ENCODE measurements at places on chromosomes 3 and 15. TPM values are rescaled to one million over a fixed set of nuclear protein-coding genes. Genes with fewer than 3 reads are reported as not detected.
A peak's percentile ranks its signal among the peaks of the same experiment; 100 is the strongest.

DNA sequence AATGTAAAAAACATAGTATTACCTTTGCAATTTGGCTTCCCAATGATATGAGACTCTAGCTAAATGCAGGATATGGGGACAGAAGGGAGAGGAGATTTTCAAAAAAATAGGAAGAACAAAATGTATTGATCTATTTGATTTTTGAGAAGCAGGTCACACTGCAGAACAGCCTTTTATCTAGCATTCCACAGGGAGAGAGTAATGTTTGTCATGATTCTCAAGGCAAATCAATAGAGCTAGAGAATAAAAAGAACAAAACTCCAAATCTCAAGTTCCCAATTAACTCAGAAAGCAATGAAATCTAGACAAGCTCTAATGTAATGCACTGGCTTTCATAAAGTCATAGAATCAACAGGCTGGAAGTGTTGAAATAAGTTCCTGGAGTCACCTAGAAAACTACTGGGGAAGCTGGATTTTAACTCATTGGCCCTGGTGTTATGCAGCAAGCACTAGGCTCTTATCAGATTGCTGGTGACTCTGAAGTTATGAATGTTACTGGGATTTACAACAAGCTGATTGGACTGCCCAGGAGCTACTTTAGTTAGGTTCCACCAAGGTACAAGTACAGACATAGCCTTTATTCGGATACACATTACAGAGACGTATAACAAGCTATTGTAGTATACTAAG is 442.8 kb downstream of the FGF12 start:
- no peak overlapping the region for H3K4me3 ChIP-seq
- no peak overlapping the region for H3K27ac ChIP-seq
- DNase-seq = no peak
- H3K4me1 ChIP-seq = no peaks in the 10 kb centered on the region

DNA sequence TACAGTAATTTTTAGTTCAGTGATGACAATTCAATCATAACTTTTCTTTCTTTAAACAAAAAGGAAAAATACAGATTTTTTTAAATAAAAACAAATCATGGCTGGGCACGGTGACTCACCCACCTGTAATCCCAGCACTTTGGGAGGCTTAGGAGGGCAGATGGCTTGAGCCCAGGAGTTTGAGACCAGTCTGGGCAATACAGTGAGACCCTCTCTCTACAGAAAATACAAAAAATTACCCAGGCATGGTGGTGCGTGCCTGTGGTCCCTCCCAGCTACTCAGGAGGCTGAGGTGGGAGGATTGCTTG is 25.6 kb upstream of the ATG7 start:
- DNase-seq = no peak
- peaks cover 4% of the 10 kb centered on the region for H3K27me3 ChIP-seq
- H3K27ac ChIP-seq = no peak overlapping the region

GRCh38 chr3:99172736-99173657 is 271.5 kb upstream of the DCBLD2 start:
- H3K4me1 ChIP-seq = no peaks in the 10 kb centered on the region
- H3K4me3 ChIP-seq = no peak overlapping the region
- H3K27ac ChIP-seq = no peak overlapping the region
- DNase-seq = peak; percentile 49

GRCh38 chr3:124780761-124781475 is 50.7 kb downstream of the UMPS start:
- H3K27me3 ChIP-seq = peaks cover 15% of the 10 kb centered on the region
- DNase-seq = no peak
- peaks cover 9% of the 10 kb centered on the region for H3K4me1 ChIP-seq

DNA sequence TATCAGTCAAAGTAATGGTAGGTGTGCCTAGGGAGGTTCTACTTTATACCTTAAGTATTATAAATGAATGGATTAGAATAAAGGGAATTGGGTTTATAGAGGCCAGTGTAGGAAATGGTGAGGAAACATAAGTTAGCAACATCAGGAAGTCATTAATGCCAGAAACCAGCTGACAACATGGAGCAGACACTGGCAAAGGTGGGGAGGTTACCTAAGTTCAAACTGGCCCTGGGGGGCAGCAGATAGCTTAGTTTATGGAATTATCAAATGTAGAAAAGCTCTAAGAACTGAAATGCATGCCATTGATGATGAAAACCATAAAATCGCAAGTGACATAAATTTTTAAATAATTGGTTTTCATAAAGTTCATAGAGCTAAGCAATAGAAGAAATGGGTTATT is 498.6 kb downstream of the NAALADL2 start:
- no peak overlapping the region for H3K27ac ChIP-seq
- no peaks in the 10 kb centered on the region for H3K27me3 ChIP-seq
- H3K36me3 ChIP-seq = no peaks in the 10 kb centered on the region
- no peak for DNase-seq
- H3K4me3 ChIP-seq = no peak overlapping the region

- H3K4me3 ChIP-seq = no peak overlapping the region
- no peak for DNase-seq
- H3K36me3 ChIP-seq = peaks cover 3% of the 10 kb centered on the region
- H3K4me1 ChIP-seq = peaks cover 31% of the 10 kb centered on the region
These were observed 104.3 kb downstream of the CD47 start for GRCh38 chr3:107986505-107986904.

BNC1 gene
- not detected for total RNA-seq

- H3K36me3 ChIP-seq = no peaks in the 10 kb centered on the region
- no peak overlapping the region for H3K27ac ChIP-seq
- H3K4me3 ChIP-seq = no peak overlapping the region
- no peak for DNase-seq
These were observed 49.0 kb downstream of the KBTBD12 start for GRCh38 chr3:127964053-127964452.

GRCh38 chr15:82640672-82641071 is 6.5 kb downstream of the CPEB1 start:
- H3K4me3 ChIP-seq = no peak overlapping the region
- no peaks in the 10 kb centered on the region for H3K36me3 ChIP-seq
- no peak overlapping the region for H3K27ac ChIP-seq
- H3K4me1 ChIP-seq = no peaks in the 10 kb centered on the region

DNA sequence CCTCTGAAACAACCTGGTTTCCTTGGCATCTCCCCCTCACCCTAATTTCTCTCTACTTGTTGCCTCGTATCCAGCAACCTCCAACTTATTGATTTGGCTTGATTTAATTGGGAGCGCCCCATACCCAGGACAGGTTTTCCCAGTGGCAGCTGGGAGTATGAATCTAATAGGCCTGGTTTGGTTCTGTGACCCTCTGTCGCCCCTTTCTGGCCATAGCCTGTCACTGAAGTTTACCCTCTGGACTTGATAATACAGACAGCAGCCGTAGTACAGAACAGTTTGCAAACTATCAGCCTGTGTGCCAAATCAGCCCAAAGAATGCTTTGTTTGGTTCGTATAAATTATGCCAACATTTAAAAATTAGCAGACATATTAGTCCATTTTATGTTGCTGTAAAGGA is 525.1 kb upstream of the GOLIM4 start:
- H3K4me1 ChIP-seq = no peaks in the 10 kb centered on the region
- no peak overlapping the region for H3K4me3 ChIP-seq
- no peak for DNase-seq

GOLGA8G gene
- total RNA-seq = not detected

DNA sequence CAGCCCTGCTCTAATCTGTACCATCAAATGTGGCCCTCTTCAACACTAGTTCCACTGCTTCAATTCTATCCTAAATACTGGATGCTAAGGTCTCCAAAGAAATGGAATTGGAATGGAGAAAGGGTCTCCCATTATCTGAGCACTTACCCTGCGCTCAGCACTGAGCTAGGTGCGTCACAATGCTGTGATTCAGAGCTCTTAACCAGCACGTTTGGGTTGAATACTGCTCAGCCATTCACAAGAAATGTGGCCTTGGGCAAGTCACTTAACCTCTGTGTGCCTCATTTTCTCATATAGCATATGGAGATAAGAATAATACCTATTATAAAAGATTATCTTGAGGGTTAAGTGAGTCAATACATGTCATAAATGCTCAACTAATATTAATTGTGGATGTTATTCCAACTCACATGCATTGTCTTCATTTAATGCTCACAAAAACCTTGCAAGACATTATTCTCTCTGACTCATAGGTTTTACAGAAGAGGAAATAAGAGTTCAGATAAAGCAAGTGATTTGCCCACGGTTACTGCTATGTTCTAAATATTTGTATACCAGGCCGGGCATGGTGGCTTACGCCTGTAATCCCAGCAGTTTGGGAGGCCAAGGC is 27.4 kb upstream of the SRGAP3 start:
- H3K36me3 ChIP-seq = no peaks in the 10 kb centered on the region
- H3K4me3 ChIP-seq = no peak overlapping the region
- no peak for DNase-seq

GRCh38 chr3:5019411-5020241 is 40.4 kb downstream of the BHLHE40 start:
- no peaks in the 10 kb centered on the region for H3K27me3 ChIP-seq
- H3K36me3 ChIP-seq = peaks cover 4% of the 10 kb centered on the region
- peaks cover 88% of the 10 kb centered on the region for H3K4me1 ChIP-seq

TGM5 gene
- total RNA-seq = 1.1 TPM

DNA sequence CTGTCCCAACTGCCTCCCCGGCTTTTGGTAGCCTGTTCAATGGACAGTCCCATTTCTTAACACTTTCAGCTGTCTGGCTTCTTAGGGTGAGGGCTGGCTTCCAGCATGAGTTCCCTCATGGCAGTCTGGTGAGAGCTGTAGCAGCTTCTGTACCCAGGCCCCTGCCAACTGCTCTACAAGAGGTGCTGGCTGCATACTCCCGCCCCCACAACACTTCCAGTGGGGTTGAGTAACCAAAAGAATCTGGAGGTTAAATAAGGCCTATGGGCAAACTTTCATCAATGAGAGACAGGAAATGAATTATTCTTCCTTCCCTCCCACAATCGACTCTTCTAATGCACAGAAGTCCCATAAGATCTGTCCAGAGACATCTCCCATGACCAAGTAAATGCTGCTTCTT is 145.0 kb downstream of the NEK10 start:
- peaks cover 2% of the 10 kb centered on the region for H3K4me1 ChIP-seq
- no peaks in the 10 kb centered on the region for H3K27me3 ChIP-seq
- no peak overlapping the region for H3K27ac ChIP-seq
- H3K4me3 ChIP-seq = no peak overlapping the region
- no peak for DNase-seq
